ENCODE measurements at places on chromosomes 6 and 20.

GRCh38 chr20:934186-934840 lies 18.2 kb upstream of the ANGPT4 start:
- DNase-seq: no peak

GRCh38 chr6:47455533-47456209 lies 21.9 kb upstream of the CD2AP start:
- no peak for DNase-seq

DNA sequence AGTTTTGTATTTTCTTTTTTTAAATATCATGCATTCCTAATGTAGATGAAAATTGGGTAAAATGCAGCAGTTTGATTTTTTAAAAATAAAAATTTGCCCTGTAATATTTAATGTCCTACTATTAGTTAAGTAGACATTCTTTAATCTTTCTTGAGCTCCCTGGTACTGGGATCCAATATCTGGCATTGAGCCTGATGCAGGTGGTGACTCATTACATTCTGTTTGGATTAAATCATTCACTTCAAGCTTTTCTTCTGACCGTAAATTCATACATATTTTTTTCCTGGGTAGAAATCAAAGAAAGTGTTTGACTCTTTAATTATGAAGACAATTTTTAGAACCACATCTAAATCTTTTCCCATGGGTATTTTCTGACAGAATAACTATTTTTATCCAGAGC lies 768.8 kb upstream of the SLC35B3 start:
- DNase-seq: no peak

DNA sequence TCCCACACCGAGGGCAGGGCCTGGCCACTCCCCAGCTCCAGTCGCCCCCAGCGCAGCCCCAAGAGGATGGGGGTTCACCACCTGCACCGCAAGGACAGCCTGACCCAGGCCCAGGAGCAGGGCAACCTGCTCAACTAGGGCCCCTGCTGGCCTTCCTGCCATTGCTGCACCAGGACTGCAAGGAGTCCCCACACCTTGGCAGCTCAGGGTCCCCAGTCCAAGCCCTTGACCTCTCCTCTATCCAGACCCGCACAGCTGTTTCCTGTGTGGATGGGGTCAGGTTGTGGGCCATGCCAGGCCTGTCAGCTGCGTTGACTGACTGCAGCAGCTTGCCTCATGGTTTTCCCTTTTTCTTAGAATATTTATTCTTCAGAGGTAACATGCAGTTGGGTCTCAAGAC lies 4.4 kb downstream of the LRRC73 start:
- no peak for DNase-seq

DNA sequence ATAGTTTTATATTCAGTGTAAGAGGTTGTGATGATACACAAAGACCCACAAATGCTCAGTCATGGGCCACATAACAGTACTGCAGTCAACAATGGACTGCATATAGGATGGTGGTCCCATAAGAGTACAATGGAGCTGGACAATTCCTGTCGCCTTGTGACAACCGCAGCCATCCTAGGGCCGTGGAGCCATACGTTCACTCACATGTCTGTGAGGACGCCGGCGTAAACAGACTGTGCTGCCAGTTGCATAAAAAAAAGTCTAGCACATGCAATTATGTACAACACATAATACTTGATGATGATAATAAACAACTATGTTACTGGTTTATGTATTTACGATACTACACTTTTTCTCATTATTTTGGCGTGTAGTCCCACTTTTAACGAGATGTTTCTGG lies 30.9 kb downstream of the BFSP1 start:
- DNase-seq: no peak

GRCh38 chr6:30100585-30101443 lies 12.1 kb downstream of the TRIM31 start:
- no peak for DNase-seq

GRCh38 chr20:1301031-1301529 lies 27.9 kb downstream of the SDCBP2 start:
- no peak for DNase-seq

- DNase-seq: no peak
These were observed 105.9 kb downstream of the ADGRB3 start for GRCh38 chr6:68740828-68741500.

DNA sequence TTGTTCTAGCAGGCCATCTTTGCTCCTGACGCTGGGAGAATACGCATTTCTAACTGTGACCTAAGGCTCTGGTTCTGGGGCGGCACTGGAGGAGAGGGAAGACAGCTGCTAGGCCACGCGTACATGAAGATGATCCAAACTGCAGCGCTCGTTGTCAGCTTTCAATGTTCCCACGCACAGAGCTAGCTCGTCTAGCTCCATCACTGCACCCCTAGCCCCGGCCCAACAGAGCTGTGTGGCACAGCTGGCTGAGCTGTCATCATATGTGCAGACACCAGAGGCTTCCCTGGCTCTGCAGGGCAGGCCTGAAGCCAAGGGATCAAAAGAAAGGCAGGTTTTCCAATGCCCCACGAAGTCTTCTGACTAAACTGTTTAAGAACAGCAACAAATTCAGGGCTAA lies 124.7 kb downstream of the IRF4 start:
- no peak for DNase-seq

- no peak for DNase-seq
These were observed 1958.5 kb upstream of the DEFB115 start for GRCh38 chr20:29298759-29299613.

DNA sequence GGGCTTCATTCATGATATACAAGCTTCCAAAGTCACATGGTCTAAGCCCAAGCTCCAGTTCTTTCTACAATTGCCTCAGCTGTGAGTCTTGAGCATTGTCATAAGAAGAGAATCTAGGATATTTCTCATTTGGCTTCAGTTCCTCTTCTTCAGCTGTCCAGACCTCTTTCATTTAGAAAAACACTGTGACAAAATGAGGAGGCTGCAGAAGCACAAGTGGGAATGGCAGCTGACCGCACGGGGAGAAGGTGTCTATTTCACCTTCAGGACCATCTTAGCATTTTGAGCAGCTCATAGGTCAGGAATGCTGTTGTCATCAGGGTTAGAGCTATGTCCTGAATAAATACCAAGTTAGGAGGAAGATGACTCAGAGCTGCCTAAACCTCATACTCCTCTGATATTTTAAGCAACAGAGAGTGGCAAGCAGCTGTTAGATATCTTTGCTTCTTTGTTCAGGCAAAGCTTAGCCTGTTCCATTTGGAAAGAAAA lies 390.1 kb upstream of the CITED2 start:
- DNase-seq: no peak

- no peak for DNase-seq
These were observed 10.9 kb downstream of the ARFGEF2 start for GRCh38 chr20:48932375-48932941.

DNA sequence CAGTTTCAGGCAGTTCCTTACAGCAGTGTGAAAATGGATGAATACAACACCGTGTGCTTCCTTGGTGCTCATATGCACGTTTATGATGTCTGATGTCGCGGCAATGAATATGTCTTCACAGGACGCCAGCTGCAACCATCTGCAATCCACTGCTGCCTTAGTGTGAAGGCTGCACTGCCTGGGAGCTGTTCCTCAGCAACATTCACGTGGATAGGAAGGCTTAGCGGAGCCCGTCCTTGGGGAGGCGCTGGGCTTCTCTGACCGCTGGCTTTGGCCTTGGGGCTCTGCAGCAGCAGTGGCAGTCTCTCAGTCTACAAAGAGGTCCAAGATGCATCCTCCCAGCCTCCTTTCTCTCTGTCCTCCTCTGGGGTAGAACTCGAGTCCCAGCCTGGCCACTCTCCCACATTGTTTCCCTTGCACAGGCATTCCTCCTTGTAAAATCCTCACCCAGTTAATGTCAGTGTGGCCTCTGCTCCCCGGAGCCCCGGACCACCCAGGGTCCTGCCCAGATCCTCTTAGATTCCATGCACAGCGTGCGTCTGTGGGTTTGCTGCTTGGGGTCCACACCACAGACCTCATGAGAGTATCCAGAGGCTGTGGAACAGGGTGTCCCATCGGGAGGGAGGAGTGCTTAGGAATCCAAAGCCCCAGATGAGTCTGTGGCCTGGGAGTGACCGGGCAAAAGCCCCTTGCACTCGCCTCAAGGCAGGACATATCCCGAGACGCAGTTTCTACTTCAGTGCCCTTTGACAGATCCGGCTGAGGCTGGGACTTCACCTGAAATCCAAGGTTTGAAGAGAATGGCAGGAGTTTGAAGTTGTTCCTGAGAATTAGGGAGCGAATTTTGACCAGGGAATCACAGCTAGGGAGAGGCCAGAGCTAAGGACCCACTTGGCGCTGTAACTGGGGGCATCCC lies 181.3 kb downstream of the THBS2 start:
- no peak for DNase-seq

DNA sequence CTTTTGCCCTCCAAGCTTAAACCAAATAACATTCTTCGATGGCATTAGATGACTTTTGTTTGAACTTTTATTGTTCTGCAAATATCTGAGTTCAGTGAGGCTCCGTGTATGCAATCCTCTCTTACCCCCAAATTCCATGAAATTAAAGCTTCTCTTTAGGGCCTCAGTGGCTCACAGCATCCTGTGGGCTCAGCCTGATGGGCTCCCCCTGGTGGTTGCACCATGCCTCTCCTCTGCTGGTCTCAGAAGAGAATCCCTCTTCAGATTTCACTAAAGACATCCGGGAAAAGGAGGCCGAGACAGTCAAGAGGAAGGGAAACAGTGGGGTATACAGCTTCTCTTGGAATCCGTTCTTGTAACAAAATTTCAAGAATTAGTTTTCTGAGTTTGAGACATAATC lies 331.6 kb upstream of the NT5E start:
- no peak for DNase-seq

- no peak for DNase-seq
These were observed 38.6 kb downstream of the E2F3 start for GRCh38 chr6:20440296-20440695.

DNA sequence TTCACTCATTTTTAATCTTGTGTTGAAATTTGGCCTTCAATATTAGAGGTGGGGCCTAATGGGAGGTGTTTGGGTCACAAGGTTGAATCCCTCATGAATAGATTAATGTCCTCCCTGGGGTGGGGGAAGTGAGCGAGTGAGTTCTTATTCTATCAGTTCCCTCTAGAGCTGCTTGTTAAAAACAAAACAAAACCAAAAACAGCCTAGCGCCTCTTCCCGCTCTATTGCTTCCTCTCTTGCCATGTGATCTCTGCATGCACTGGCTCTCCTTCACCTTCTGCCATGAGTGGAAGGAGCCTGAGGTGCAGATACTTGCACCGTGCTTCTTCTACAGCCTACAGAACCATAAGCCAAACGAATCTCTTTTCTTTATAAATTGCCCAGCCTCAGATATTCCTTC lies 89.6 kb upstream of the SLC35F1 start:
- DNase-seq: no peak

- DNase-seq: no peak
These were observed 378.7 kb downstream of the RNGTT start for GRCh38 chr6:88584581-88585275.

DNA sequence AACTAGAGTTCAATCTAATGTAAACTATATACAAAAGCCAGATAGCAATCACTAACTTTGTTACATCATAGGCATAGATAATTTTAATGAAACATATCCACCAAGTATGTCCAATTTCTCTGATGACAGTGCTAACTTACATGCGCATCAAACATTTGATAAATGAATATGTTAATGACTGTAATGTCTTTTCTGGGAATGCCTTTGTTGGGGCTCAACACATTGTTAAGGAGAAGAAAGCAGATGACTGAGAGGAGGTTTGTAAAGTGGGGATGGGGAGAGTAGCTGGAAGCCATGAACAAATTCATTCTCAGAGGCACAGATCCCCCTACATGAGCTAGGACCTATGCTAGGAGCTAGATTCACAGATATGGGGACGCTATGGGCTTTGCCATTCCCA lies 950.0 kb downstream of the KIF16B start:
- no peak for DNase-seq
